ENCODE measurements at places on chromosomes 2 and 18. TPM values are rescaled to one million over a fixed set of nuclear protein-coding genes. Genes with fewer than 3 reads are reported as not detected.

GRCh38 chr2:165969227-165969626 lies 15.7 kb upstream of the TTC21B start:
- peak; percentile 11 for DNase-seq

DNA sequence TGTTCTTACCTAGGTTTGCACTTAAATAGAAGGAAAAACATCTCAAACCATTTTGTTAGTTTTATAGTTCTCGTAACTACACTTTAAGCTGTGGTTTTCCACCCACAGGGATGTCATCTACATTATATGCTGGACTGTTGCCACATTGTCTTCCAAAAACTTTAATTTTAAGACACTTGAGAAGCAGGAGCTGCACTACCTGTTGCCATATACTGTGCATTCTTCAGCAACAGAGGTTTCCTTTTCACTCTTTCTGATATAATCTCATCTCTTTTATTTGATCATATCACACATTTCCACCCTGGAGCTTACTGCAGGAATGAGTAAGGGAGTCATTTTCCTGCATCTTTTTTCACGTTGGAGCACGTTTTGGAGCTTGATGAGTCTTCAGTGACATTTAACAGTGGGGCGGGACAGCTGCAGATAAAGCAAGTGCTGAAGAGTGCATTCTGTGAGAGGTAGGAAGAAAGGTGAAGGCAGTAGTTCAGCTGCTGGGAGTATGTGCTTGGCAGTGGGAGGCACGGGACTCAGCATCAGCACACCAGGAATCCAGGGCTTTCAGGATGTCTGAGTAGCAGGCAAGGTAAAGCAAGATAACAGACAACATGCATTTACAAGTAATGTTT lies 3.8 kb downstream of the LIMS1 start:
- DNase-seq = no peak

- DNase-seq = no peak
Measured at GRCh38 chr2:42881732-42882131, 89.3 kb upstream of the HAAO start.

GRCh38 chr2:160139350-160139749 lies 60.7 kb downstream of the ITGB6 start:
- DNase-seq = no peak

DNA sequence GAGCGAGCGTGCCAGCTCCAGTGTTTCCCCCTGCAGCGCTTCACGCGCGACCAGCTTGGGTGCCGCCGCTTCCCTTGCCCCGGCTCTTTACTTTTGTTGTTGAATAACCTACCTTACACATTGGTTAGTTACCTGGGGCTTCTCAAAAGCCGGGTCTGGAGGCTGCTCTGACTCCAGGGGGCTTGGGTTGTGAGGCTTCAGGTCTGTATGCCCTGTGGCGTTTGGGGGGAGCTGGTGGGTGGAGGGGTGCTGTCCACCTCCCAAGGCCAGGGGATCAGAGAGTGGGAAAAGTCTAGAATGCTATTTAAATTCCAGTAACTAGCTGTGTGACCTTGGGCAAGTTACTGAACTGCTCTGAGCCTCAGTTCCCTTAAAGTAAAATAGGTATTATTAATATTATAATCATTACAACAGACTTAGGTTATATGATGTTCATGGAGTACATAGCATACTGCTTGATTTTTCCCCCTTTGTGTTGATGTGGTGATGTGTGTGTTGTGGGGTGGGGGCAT lies 770 bp downstream of the LYPD6B start:
- DNase-seq = no peak

GRCh38 chr2:191539068-191539467 lies 138.9 kb upstream of the NABP1 start:
- DNase-seq = peak; percentile 67

- no peak for DNase-seq
Measured at GRCh38 chr2:67489396-67489795, 92.3 kb downstream of the ETAA1 start.

- no peak for DNase-seq
Measured at GRCh38 chr2:69693775-69694450, 48.0 kb upstream of the ANXA4 start.

GRCh38 chr2:238339395-238339780 lies 19.1 kb downstream of the TRAF3IP1 start:
- no peak for DNase-seq

DNA sequence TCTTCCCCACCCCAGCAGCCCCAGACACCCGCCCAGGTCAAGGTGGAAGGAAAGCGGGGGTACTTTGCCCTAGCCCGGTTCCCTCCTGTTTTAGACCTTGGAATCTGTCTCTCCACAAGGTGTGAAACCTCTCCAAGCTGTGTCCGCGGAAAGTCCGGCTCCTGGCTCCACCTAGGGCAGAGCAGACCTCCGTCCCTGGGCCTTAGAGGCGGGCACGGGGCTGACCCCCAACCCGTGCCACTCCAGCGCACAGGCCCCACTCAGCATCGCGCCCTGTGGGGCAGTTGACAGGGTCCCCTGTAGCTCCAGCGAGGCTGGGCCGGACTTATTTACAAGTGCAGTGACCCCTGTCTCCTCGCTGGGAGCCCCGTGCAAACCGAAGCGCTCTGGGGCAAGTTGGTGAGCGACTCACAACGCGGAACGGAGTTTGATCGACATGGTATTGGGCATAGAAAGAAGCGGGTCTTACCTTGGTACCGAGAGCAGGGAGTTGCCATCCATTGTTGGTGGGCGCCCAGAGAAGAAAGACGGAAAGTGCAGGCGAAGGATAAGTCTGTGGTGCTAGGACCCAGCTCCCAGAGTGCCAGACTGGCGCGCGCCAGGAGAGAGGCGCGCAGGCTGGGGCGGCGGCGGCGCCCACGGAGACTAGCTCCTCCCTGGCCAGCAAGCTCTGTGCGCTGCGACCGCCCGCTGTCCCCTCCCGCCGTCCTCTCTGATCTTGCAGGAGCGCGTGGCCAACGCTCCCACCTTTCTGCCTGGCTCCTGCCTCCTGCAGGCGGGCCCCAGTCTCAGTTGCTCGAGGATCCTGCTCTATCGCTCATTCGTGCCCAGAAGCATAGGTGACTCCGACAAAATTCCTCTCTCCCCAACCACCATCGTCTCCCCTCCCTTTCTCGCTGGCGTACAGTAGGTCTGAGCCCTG lies at the start of gene SPHKAP:
Gene SPHKAP (minus strand): TSS at position 590 of the 922 bp plus-strand sequence. CDS start 89 bp downstream, at position 501.
- peak; percentile 67 for DNase-seq

DNA sequence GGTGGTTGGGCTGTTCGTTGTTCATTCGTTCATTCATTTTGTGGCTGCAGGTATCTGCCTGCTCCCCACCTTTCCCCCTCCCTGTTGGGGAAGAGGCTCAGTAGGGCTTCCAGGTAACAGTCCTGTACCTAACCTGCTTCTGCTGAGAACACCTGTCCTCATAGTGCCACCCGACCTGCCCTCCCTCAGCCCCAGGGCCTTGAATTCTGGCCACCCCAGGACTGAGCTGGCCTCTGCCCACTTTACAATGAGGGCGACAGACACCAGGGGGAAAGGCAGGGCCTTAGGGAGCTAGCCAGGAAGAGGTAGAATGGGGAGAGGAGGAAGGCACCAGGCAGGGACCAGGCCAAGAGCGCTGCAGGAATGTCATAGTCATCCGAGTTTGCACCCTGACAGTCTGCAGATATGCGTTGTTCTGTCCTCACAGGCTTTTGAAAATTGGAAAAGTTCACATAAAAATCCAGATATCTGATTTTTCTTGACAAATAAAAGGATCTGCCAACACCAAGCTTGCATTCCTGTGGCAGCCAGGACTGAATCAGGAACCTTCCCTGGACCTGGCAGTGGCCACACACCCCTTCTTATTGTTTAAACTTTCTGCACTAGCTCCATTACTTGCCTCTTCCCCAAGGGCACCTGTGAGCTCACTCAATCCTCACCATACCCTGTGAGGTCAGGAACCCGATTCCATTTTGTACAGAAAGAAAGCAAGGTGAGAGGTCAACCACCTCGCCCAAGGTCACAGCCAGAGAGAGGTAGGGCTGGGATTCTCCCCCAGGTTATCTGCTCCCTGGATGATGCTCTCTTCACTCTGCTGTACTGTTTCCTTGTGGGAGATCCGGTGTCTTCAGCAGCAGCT lies 35.3 kb upstream of the MRPL33 start:
- no peak for DNase-seq

DNA sequence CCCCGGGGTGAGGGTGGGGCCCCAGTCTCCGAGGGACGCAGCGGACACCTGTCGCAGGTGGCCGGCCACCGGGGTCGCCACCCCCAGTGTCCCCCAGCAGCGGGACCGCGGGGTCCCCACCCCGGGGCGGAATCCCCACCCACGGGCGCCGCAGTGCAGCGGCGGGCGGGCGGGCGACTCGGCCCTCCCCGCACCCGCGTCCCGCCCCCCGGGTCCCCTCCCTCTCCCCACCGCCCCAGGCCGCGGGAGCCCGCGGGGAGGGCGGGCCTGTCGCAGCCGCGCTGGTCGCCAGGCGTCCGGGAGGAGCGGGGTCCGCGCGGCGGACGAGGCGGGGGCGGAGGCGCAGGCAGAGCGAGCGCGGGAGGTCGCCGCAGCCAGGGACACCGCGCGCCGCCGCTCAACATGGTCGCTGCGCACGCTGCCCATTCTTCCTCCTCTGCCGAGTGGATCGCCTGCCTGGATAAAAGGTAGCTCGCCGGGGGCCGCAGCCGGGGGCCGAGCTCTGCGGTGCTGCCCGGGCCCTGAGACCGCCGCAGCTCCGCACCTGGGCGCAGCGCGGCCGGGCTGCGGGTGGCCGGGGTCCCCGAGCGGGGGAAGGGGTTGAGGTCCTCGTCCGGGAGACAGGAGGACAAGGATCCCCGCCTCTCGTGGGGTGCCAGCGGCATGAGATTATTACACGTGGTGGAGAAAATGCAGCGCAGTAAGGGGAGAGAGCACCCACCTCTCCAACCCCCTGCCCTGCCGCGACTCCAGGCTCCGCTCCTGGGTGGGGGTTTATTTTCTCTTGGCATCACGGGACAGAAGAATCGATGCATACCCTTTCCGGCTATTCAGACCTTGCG lies at the start of gene RAPGEF4:
Gene RAPGEF4 (plus strand): TSS at position 264 of the 842 bp plus-strand sequence. CDS start 139 bp downstream, at position 403.
- peak; percentile 18 for DNase-seq

TSPYL6 gene
- total RNA-seq = 0.20 TPM
